ENCODE measurements at places on chromosomes 12 and 14.

DNA sequence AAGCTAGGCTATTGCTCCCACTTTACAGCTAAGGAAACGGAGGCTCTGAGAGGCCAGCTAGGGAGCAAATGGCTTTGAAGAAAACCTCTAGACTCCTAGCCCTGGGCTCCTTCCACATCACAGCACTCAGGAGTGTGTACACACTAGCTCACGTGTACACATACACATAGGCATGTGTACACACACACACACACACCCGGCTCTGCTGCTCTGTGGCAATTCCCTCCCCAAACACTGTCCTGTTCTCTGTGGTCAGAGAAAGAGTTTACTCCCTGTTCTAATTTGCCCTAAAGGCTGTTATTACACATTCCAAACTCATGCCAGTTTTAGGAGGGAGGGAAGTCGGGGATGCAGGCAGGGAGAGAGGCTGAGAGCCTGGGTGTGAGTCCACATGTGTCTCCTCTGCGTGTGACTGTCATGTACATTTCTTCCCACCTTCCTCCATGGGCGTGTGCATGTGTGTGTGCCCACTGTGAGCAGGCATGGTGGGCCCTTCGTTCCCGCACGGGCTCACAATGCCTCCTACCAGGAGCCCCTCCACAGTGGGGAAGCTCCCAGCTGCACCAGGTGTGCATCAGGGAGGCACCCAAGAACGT, 14.2 kb downstream of the TRPV4 start:
- DNase-seq: no peak

DNA sequence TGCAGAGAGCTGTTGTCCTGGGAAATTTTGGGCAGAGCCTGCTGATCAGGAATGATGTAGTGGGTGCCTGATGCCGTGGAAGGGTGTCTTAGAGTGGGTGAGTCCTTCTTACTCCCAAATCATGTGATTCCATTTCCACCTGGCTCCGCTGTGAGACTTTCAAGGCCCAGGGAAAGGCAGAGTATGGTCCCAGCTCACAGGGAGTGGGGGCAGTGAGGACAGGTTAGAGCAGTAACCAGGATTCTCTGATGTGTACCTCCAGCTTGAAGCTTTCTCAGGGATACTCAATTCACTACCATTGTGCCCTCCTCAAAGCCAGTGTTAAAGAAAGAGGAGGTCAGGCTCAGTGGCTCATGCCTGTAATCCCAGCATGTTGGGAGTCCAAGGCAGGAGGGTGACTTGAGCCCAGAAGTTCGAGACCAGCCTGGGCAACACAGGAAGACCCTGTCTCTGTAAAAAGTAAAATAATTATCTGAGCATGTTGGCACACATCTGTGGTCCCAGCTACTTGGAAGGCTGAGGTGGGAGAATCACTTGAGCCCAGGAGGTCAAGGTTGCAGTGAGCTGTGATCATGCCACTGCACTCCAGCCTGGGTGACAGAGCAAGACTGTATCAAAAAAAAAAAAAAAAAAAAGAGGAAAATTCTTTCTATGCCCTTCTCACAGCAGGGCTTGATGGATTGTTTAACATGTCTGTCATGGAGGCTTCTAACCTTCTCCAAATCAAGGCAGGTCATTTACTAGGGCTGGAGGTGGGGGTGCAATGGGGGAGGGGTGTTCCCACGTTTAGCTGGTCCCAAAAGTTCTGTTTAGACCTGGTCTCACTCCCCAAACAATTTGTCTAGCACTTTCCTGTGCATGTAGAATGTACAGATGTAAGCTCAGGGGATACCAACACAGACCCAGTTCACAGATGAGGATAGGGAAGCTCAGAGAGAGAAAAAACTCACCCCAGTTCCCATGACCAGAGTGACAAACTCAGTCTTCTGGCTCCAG, 12.5 kb upstream of the IQSEC3 start:
- DNase-seq: no peak

DNA sequence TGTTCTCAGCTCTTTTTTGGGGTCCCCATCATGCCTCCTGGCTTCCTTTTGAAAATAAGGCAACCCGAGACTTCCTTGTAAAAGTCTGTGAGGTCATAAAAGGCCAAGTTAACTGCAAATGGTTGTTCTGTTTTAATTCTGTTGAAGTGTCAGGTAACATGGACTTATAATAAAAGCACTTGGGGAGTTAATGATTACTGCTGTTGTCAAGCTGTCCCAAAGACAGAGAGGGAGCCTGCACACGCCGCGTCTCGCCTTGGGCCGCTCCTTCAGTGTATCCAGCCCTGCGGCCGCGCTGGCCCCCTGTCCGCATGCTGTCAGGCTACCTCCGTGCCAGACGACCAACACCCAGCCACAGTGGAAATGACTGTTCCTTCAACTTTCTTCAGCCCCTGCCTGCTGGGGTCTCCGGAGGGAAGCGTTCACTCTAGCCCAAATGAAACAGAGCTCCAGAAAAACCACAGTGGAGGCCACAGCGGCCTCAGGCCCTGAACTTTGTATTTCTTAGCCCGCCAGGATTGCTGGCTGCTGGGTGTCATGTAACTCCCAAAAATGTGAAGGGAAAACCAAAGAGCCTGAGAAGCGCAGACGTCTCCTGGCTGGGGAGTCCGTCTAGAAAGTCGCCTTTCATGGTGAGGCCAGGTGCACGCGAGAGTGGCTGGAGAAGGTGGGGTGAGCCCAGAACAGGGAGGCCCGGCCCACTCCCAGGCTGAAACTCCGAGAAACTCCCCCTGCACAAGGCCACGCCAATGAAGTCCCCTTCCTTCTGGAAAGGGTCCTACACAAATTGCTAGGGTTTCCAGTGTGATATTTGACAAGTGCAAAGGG, 189.1 kb downstream of the ZFP36L1 start:
- DNase-seq: no peak

DNA sequence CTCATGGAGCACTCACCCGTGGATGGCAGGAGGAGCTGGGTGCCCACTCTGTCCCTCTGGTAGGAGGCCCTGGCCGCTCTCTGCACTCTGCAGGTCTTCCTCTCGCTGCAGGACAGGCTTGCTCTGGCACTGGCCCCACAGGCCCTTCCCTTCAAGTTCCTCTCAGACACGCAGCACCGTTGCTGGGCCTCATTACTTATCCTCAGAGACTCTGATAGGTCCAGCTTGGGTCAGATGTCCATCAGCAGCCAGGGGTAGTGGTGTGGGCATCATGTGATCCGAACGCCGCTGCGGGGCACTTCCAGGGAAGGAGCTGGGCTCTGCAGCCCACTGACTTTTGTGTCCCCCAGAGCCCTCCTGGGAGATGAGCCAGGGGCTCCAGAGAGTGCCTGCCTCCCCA, 11.8 kb downstream of the OTUB2 start:
- DNase-seq: no peak

- DNase-seq: no peak
These were observed 17.1 kb downstream of the CATSPERB start for GRCh38 chr14:91714805-91715204.

GRCh38 chr14:68495101-68496039, 297.5 kb downstream of the ZFP36L1 start:
- no peak for DNase-seq

DNA sequence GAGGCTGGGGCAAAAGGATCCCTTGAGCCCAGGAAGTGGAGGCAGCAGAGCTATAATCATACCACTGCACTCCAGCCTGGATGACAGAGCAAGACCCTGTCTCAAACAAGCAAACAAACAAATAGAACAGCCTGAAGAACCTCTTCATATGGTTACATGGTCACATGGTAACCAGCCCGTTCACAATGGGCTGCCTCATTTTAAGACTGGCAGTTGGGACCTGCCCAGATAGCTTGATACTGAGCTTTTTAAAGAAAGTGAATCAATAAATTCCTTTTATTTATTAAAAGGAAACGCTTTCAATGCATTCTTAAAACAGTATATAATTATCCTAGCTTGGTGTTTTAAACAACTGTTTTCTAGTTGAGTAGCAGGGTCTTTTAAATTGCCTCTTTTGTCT, 10.5 kb downstream of the MLXIP start:
- no peak for DNase-seq

- DNase-seq: no peak
These were observed 424 bp downstream of the BBOF1 start for GRCh38 chr14:74019408-74020137.

GRCh38 chr14:104086661-104087461, 1.4 kb downstream of the ASPG start:
- no peak for DNase-seq

DNA sequence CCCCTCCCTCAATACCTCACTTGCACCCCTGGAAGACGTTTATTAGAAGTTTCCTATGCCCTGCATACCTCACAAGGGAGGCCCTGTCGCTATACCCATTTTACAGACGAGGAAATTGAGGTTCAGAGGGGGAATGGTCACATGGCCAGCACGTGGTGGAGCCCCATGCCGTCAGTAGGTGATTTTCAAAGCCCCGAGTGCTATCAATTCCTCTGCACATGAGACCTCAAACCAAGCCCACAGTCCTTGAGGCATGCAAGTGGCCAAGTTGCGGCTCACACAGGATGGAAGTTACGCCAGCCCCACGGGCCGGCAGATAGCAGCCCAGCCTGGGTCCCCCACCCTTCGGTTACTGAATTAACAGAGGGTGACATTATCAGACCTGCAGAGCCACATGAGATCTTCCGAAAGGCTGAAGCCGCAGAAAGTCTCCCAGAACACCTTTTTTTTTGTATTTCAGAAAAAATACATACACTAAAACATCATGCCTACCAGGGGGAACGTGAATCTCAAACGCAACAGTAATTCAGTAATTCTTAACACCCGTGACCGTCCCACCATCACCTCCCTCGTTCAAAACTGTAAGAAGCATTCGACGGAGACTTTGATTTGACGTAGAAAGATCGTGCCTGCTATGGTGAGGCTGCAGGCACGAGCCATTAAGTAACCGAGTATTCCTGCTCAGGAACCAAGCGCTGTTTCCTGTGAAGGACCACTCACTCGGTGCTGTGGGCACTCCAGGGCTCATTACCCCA, 129.0 kb downstream of the RFLNA start:
- DNase-seq: no peak

- DNase-seq: no peak
These were observed 730 bp downstream of the CLSTN3 start for GRCh38 chr12:7130701-7131501.

GRCh38 chr12:9404469-9405260, 196.5 kb upstream of the PZP start:
- no peak for DNase-seq

- no peak for DNase-seq
These were observed 1.6 kb downstream of the GSKIP start for GRCh38 chr14:96364962-96365361.
